ENCODE measurements at places on chromosomes 1 and 21. TPM values are rescaled to one million over a fixed set of nuclear protein-coding genes. Genes with fewer than 3 reads are reported as not detected.

The ARHGAP30 gene
- total RNA-seq: 0.09 TPM

The ADAMTSL4 gene
- total RNA-seq: 6.9 TPM

The CACHD1 gene
- 1.3 TPM for total RNA-seq

The ZFP69B gene
- total RNA-seq: 1.1 TPM

The DUSP10 gene
- 1.7 TPM for total RNA-seq

The CASQ1 gene
- total RNA-seq: not detected

The RNU1-1 gene
- not detected for total RNA-seq

The AMY2A gene
- total RNA-seq: not detected

The THEMIS2 gene
- 0.53 TPM for total RNA-seq

The ANGPTL1 gene
- not detected for total RNA-seq

The OR2L5 gene
- not detected for total RNA-seq

The MORN1 gene
- 5.3 TPM for total RNA-seq

The CRYAA gene
- not detected for total RNA-seq

The TTLL10 gene
- not detected for total RNA-seq

The RAB29 gene
- total RNA-seq: 11.6 TPM

The PPIAL4G gene
- not detected for total RNA-seq

The SZRD1 gene
- total RNA-seq: 76.9 TPM

The AADACL3 gene
- not detected for total RNA-seq

The ZMYM1 gene
- 6.3 TPM for total RNA-seq

The C1orf198 gene
- 18.6 TPM for total RNA-seq

The KRTAP21-2 gene
- total RNA-seq: not detected

The PODN gene
- not detected for total RNA-seq

The NENF gene
- total RNA-seq: 145 TPM

The SAMD13 gene
- total RNA-seq: 0.52 TPM

The SRSF11 gene
- total RNA-seq: 68.4 TPM

The NPHS2 gene
- total RNA-seq: not detected

The PLA2G4A gene
- total RNA-seq: 7.6 TPM

The OR2M3 gene
- total RNA-seq: not detected

The ECM1 gene
- total RNA-seq: 1.9 TPM

The PARP1 gene
- total RNA-seq: 104 TPM

The GNAT2 gene
- not detected for total RNA-seq

The PTGFR gene
- not detected for total RNA-seq

The ISG15 gene
- 23.1 TPM for total RNA-seq

The RNU1-2 gene
- 44.9 TPM for total RNA-seq

The GJB3 gene
- 17.4 TPM for total RNA-seq

The C1orf141 gene
- not detected for total RNA-seq

The OR2L13 gene
- total RNA-seq: not detected

The BCAS2 gene
- 27.1 TPM for total RNA-seq

The RXFP4 gene
- total RNA-seq: not detected

The IGSF5 gene
- not detected for total RNA-seq

The F13B gene
- 0.08 TPM for total RNA-seq

The RAD54L gene
- 11.2 TPM for total RNA-seq

The AMIGO1 gene
- 1.3 TPM for total RNA-seq

The OXCT2 gene
- 0.61 TPM for total RNA-seq

The EFNA3 gene
- total RNA-seq: 13.0 TPM

The GJA8 gene
- not detected for total RNA-seq

The PLA2G2F gene
- total RNA-seq: not detected

The OLIG2 gene
- 0.07 TPM for total RNA-seq

The ENAH gene
- total RNA-seq: 105 TPM

The FCRL6 gene
- not detected for total RNA-seq

The PCSK9 gene
- total RNA-seq: 2.7 TPM

The DSCAM gene
- total RNA-seq: not detected

The SLC30A2 gene
- 0.38 TPM for total RNA-seq
